8988T (cell line): ENCODE measurements at places on chromosomes 6 and 20.
A peak's percentile ranks its signal among the peaks of the same experiment; 100 is the strongest.

GRCh38 chr6:113277111-113277510, 580.0 kb upstream of the MARCKS start:
- DNase-seq: no peak

GRCh38 chr6:157842212-157842611, 19.2 kb downstream of the SNX9 start:
- no peak for DNase-seq

- DNase-seq: no peak
These were observed 111.0 kb downstream of the TFAP2A start for GRCh38 chr6:10303608-10304506.

- no peak for DNase-seq
These were observed 262.2 kb downstream of the EYA4 start for GRCh38 chr6:133503336-133503729.

DNA sequence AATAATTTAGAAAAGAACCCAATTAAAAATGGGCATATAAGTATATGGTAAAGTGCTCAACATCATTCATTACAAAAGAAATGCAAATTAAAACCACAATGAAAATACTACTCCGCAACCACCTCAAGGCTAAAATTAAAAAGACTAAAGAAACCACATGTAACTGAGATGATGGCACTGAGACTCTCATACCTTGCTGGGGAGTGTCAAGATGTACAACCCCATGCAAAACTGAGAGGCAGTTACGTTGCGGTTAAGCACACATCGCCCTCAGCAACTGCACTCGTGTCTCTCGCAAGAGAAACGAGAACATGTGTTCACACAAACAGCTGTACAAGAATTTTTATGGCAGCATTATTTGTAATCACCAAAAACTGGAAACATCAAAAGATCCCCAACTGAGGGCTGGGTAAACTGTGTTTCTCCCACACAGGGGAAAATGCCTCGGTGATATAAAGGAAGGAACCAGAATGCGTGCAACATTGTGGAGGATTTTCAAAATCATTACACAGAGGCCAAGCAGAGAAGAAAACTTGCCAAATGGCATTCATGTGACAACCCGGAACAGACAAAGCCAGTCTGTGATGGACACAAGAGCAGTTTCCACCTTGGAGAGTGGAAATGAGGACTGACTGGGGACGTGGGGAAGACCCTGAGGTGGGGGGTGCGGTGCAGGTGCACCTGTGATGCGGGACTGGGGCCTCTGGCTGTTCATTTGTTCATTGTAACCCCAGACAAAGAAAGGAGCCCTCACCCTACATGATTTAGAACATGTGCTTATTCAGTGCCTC, 144.9 kb downstream of the WDR27 start:
- DNase-seq: no peak

DNA sequence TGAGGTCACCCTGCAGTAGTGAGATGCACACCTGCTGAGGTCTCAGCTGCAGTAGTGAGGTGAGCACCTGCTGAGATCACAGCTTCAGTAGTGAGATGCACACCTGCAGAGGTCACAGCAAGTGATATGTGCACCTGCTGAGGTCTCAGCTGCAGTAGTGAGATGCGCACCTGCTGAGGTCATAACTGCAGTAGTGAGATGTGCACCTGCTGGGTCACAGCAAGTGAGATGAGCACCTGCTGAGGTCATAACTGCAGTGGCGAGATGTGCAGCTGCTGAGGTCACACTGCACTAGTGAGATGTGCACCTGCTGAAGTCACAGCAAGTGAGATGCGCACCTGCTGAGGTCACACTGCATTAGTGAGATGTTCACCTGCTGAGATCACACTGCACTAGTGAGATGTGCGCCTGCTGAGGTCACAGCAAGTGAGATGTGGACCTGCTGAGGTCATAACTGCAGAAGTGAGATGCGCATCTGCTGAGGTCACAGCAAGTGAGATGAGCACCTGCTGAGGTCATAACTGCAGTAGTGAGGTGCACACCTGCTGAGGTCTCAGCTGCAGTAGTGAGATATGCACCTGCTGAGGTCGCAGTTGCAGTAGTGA, 20.8 kb downstream of the ZDHHC14 start:
- no peak for DNase-seq

- no peak for DNase-seq
These were observed 18.4 kb upstream of the MRPS10 start for GRCh38 chr6:42236030-42236429.

- DNase-seq: no peak
These were observed 31.1 kb downstream of the RALY start for GRCh38 chr20:34024723-34025351.

DNA sequence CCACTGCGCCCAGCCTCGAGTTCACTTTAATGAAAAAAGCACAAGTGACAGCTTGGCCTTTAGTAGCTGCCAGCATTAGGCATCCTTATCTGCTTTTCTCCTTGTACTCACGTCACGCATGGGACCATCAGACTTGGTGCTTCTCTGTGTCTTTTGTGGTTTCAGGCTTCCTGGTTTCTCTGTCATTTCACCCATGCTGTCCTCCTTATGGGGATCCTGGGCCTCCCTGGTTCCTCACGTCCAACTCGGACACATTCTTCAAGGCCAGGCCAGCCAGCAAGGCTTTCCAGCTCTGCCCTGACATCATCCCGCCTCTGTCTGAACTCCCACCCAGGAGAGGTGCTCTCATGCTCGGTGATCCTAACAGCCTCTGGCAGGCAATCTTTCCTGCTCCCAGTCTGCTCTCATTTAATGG, 83.2 kb downstream of the TIAM2 start:
- DNase-seq: no peak

DNA sequence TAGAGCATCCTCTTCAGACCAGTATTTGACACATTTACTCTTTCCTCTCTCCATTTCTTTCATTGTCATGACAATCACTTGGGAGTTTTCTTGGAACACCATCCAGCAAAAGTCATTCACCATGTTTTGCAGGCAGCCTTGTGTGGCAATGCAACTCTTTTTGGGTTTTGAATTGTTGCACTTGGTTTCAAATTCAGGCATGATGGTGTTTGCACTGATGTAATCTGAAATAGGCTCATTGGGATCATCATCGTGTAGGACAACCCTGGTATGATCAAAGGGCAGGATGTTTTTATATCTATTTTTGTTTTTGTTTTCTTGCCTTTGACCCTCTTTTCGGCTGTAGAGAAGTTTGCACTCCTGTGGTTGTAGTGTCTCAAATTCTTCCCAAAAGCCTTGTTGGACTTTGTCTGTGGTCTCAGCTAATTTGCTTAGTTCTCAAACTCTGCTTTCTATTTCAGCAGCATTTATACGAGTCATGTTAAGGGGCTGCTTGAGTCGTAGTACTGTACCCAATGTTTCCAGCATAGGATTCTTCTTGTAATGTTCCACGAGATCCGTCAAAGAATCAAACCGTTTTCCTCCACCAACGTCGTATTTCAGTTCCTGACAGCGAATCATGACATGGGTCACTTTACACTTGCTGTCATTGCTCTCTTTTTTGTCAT, 160.8 kb upstream of the TNFAIP3 start:
- DNase-seq: no peak

GRCh38 chr20:62111148-62111547, 11.1 kb upstream of the LSM14B start:
- no peak for DNase-seq

GRCh38 chr20:16407251-16408067, 165.8 kb downstream of the KIF16B start:
- DNase-seq: no peak

DNA sequence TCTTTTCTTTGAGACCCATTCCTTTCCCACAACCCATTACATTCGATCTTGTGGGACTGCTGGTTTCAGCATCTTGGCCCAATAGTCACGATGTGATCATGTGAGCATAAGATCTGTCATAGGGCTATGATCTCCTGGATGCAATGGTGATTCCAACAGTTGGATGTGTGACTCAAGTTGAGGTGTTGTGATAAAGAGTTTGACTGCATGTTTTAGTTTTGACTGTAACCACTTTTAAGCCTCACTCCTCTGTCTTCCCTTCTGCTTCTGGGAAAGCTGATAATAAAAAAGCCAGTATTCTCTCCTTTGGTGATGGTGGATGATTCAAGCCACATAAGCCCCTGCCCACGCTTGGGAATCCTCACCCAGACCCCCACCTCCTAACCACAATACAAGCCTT, 117.0 kb upstream of the ASCC3 start:
- DNase-seq: no peak

GRCh38 chr6:124026694-124027093, 223.0 kb downstream of the NKAIN2 start:
- DNase-seq: no peak

- DNase-seq: no peak
These were observed 149.8 kb downstream of the SYCP2 start for GRCh38 chr20:59783641-59784010.

GRCh38 chr20:45450097-45450818, 19.3 kb upstream of the WFDC2 start:
- peak; percentile 27 for DNase-seq

DNA sequence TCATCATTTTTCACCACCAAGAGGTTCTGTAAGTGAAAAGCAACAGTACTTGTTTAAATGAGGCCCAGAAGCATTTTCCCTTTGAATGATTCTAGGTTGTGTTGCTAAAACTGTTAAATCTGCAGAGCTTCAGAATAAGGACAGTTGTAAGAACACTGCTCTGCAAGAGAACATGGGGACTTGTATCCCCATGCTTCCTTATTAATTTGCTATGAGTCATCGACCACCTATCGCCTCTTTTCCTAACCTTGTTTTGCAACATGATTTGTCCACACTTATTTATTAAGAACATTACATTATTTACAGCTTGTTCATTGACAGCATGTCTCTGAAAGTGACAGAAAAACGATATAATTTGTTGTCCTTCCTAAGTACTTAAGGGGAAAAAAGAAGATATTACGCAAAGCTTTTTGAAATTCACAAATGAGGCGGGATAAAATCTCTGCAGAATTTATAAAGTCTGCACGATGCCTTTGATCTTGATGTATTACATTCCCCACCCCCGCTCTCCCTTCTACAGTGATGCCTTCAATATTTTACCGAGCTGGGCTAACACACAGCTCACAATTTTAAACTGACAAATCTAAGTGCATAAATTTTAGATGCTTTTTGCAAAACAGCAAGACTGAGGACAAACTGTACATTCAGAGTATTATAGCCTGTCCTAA, 220.0 kb upstream of the SPTLC3 start:
- DNase-seq: no peak

GRCh38 chr20:1646975-1647431, 10.6 kb downstream of the SIRPG start:
- no peak for DNase-seq

GRCh38 chr20:41872930-41873329, 254.8 kb upstream of the CHD6 start:
- no peak for DNase-seq

GRCh38 chr20:38152175-38152620, 12.9 kb downstream of the TGM2 start:
- no peak for DNase-seq

DNA sequence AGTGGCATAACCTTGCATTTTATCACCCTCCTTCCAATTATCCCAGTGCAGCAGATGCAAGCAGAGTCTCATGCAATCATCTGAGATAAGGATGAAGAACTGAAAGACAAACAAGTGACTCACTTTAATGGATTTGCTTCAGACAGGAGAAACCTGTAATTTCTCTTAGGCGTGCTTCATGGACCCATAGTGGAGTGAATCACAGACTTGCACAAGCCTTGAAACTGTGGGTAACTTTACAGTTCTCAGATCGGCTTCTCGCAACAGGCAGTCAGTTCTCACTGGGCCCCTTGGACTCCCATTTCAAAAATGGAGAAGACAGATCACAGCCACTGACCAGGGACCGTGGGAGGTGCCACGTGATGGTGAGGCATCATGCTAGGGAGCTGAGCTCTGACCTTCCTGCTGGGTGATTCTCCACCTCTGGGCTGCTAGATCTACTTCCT, at the start of gene ADGRF4:
Gene ADGRF4, plus strand, starts transcription at position 239 of the 446 bp plus-strand sequence. CDS start 8,666 bp downstream, outside the sequence.
- DNase-seq: no peak

DNA sequence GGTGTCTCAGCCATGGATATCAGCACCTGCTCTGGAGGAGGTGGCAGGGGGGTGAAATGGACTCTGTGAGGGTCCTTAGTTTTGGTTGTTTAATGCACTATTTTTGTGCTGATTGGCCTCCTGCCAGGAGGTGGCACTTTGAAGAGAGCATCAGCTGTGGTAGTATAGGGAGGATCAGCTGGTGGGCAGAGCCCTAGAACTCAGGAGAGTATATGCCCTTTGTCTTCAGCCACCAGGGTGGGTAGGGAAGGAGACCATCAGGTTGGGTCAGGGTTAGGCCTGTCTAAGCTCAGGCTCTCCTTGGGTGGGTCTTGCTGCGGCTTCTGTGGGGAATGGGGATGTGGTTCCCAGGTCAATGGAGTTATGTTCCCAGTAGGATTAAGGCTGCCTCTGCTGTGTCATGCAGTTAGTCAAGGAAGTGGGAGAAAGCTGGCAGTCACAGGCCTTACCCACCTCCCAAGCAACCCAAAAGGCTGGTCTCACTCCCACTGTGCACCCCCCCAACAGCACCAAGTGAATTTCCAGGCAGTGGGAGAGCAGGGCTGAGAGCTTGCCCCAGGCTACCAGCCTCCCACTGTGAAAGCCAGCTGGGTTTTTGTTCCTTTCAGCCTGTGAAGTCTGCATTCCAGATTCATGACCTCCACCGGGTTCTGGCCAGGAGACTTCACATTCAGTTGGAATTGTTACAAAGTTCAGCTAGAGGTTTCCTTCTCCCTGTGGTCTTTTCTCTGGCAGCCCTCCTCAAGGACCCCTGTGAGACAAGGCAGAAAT, 5.7 kb upstream of the OSTM1 start:
- no peak for DNase-seq

DNA sequence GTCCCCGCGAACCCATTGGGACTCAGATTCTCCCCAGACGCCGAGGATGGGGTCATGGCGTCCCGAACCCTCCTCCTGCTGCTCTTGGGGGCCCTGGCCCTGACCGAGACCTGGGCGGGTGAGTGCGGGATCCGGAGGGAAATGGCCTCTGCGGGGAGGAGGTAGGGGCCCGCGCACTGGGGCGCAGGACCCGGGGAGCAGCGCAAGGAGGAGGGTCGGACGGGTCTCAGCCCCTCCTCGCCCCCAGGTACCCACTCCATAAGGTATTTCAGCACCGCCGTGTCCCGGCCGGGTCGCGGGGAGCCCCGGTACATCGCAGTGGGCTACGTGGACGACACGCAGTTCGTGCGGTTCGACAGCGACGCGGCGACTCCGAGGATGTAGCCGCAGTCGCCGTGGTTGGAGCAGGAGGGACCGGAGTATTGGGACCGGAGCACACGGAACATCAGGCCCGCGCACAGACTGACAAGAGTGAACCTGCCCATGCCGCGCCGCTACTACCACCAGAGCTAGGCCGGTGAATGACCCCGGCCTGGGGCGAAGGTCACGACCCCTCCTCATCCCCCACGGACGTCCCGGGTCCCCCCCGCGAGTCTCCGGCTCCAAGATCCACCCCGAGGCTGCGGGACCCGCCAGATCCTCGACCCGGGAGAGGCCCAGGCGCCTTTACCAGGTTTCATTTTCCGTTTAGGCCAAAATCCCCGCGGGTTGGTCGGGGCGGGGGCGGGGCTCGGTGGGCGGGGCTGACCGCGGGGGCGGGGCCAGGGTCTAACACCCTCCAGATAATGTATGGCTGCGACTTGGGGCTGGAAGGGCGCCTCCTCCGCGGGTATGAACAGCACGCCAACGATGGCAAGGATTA, 15.7 kb upstream of the HLA-A start:
- no peak for DNase-seq

- no peak for DNase-seq
These were observed 23.3 kb upstream of the RTF2 start for GRCh38 chr20:56445130-56445529.
